Stimulated activated CD4-positive, alpha-beta T cell treated with anti-CD3 and anti-CD28 coated beads, Interleukin-1b, Interleukin-23, amount 100 ng/mL, for 1 hour (primary cell): ENCODE measurements at places on chromosomes 4 and X.

GRCh38 chrX:135543924-135544323 is 23.5 kb downstream of the INTS6L start:
- no peak for DNase-seq

DNA sequence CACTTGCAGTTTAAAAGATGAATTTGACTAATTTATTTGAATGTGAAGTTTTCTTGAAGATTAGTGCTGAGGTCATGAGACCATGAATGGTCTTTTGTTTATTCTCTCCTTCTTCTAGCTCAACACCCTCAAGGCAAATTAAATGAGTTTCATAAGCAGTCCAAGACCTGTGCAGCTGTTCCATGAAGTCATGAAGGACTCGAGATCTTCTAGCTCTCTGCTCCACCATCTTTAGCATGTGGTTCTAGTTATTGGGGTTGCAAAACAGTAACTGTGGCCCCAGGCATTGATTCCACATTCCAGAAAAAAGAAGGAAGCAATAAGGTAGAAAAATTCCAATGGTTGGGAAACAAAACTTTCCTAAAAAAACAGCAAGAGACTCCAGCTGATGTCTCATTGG is 84.2 kb upstream of the HS3ST1 start:
- DNase-seq = no peak

- DNase-seq = no peak
These were observed 337.4 kb downstream of the ARHGAP10 start for GRCh38 chr4:148069086-148069894.

GRCh38 chr4:101187841-101188240 is 159.5 kb downstream of the PPP3CA start:
- no peak for DNase-seq

DNA sequence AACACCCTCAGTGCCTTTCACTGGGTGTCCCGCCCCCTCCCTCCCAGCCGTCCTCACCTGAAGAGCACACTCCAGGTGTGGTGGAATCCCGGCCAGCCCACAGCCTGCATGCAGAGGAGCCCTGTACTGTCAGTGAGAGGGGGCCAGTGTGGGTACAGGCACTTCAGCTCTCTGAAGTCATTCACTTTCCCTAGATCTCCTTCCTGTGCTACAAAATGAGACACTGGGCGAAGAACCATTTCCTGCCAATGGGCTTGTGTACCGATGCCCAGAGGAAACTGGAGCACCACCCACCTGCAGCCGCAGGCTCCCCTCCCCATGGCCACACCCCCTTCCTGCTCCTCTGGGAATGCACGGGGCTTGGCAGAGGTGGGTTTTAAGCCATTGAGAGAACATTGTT is 73.9 kb upstream of the C4orf50 start:
- no peak for DNase-seq

- DNase-seq = no peak
These were observed 418.2 kb downstream of the STIM2 start for GRCh38 chr4:27278615-27279375.

- no peak for DNase-seq
These were observed 315.8 kb upstream of the TEX13C start for GRCh38 chrX:125003746-125004446.

DNA sequence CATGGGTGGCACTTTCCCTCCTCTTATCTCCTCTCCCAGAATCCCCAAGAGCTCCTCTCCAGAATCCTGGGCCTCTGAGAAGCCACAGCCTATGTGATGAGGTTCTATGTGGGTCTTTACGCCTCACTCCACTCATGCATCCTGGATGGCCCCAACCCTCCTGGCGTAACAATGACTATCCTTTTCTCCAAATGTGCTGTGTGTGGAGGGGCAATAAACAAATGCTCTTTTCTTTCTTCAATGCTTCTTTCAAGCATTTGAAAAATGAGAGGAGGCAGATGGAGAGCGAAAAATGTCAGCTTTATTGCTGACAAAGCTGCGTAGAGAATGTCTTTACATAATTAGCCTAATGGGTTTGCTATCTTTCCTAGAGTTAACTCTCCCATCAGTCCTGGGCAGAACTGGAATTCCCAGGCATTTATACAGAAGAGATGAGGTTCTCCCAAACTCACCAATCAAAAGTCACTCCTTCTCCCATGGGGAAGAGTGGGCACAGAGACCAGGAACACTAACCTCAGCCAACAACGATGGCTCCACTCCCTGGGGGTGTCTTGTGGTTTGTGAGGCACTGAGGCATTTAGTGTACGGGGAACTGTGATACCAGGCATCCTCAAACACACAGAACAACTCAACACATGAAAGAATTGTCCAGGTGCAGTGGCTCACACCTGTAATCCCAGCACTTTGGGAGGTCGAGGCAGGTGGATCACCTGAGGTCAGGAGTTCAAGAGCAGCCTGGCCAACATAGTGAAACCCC is 118.9 kb upstream of the SLC34A2 start:
- no peak for DNase-seq

- DNase-seq = no peak
These were observed 114.7 kb upstream of the ARMCX2 start for GRCh38 chrX:101774340-101774739.

- no peak for DNase-seq
These were observed 96.1 kb upstream of the VCX start for GRCh38 chrX:7746856-7747255.
